ENCODE measurements at places on chromosomes 3 and 15. TPM values are rescaled to one million over a fixed set of nuclear protein-coding genes. Genes with fewer than 3 reads are reported as not detected.

DNA sequence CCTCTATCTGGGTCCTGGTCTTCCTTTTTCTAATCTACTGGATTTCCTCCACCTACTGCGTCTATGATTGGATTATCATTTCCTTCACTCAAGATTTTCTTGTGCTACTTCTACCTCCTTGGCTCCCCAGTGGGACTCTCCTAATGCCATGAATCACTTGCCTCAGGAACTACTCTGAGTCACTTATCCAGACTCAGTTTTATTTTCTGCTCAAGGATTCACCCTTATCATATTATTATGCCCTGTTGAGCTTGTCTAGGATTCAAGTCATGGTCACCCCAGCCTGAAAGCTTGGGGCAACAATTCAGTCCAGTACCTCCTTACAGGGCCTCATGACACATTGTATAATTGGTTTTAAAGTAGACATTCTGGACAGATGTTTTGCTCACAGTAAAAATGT, 968.1 kb downstream of the ROBO1 start:
- no peak for DNase-seq

- no peak for DNase-seq
These were observed 391.1 kb upstream of the MDFIC2 start for GRCh38 chr3:70703305-70704102.

DNA sequence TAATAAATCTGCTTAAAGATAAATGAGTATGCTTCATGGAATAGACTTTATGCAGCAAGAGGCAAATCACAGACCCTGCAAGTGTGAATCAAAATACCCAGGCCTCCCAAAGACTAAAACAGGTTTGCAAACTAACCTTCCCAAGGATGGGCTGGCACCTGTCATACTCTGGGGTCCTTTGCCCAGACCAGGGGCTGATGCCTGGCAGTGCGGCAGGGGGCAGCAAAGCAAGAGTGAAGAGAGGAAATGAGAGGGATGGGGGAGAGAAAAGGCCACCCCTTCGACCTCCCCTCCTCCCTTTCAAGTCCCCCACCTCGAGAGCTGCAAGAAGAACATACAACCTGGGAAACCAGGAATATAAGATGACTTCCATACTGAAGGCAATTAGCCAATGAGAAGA, 31.8 kb downstream of the XXYLT1 start:
- DNase-seq: no peak

IL17RD gene
- total RNA-seq: 29.3 TPM

DNA sequence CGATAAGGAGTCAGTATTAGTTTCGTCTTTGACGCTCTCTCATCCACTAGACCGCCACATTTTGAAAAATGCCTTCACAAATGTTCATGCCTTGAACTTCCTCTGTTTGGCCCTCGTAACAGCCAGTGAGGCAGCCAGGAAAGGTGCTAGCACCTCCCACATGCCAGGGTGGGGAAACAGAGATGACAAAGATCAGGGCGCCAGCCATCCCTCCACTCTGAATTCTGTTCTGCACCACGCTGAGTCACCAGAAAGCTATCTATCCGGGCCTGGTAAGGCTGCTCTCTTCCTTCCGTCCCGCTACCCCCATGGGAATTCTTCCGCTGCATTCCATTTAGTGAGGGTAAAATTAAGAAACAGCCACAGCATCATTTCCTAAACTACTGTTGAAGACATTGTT, 31.3 kb upstream of the BCL2L10 start:
- no peak for DNase-seq

DNA sequence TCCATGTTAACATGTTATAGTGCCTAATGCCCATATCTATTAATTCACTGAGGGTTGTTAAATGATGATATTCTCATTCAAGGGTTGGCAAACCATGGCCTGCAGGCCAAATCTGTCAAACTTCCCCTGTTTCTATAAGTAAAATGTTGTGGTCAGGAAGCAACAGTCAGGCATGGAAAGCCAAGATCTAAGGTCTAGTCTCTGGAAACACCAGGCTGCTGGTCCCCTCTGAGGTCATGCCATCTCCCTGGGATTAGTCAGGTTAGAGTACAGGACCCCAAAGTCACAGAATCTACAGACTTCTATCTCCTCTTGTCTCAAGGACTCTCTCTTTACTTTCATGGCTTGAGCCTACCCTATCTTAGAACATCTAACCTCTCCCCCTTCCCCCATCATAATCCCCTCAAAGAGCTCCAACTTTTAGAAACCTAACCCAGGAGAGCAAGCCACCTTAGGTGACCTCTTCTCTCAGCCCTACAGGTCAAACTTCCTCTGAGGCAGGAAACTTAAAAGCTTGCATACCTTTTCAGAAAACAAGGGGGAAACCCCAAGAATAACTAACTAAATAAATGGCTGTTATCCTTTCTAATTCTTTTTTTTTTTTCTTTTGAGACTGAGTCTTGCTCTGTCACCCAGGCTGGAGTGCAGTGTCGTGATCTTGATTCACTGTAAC, 15.3 kb upstream of the HERC1 start:
- no peak for DNase-seq

DNA sequence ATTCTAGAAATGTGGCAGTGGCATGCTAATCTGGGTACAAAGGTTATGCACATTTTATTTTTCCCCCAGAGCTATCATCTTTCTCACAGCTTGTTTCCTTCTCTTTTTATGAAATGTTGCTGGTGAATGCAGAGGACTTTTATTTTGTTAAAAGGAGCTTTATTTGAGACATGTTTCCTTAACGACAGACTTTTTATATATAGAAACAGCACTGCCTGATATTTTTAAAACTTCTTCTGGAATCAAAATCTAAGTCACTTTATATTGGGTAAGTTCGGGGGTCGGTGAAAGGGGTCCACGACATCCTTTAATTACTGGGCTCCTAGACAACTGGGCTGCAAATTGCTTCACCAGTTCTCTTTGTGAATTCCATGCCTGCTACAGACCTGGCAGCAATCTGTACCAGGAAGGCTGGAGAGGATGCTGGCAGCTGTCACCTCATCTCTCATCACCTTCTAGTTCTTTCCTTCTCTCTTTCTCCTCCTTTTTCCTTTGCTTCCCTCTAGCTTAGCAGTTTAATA, 464.7 kb downstream of the PDCD6IP start:
- peak; percentile 62 for DNase-seq

- DNase-seq: no peak
These were observed 155.1 kb upstream of the TBL1XR1 start for GRCh38 chr3:177352424-177352823.

DNA sequence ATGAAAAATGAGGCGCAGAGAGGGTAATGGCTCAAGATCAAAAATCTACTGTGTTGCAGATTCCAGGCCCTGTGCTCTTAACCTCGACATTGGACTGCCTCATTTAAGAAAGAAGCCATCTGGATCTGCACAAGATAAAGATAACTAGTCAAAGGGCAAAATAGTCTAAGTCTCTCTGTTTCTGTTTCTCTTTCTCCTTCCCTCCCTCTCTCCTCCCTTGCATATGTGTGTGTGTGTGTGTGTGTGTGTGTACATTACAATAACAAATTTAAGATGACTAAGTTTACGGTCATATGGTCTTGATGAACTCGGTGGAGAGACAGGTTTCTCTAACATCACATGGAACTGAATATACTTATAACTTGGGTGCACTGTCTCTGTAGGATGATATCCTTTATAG, 69.2 kb downstream of the MEIS2 start:
- DNase-seq: no peak

DNAH1 gene
- total RNA-seq: 5.0 TPM

DNA sequence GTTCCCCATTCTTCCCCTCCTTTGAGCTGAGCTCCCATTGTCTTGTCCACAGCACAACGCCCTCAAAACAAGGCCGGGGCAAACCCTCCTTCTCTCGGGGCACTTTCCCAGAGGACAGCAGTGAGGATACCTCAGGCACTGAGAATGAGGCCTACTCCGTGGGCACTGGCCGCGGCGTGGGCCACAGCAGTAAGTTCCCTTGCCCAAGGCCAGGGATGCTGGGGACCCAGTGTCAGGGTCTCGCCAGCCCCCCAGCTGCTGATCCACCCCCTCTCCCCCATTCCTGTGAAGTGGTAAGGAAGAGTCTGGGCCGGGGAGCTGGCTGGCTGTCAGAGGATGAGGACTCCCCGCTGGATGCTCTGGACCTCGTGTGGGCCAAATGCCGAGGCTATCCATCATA, 4.2 kb upstream of the OGG1 start:
- no peak for DNase-seq

GRCh38 chr15:63212050-63213004, 22.9 kb downstream of the RAB8B start:
- no peak for DNase-seq

A4GNT gene
- not detected for total RNA-seq

GRCh38 chr3:171420667-171421066, 39.5 kb downstream of the TNIK start:
- no peak for DNase-seq

DNA sequence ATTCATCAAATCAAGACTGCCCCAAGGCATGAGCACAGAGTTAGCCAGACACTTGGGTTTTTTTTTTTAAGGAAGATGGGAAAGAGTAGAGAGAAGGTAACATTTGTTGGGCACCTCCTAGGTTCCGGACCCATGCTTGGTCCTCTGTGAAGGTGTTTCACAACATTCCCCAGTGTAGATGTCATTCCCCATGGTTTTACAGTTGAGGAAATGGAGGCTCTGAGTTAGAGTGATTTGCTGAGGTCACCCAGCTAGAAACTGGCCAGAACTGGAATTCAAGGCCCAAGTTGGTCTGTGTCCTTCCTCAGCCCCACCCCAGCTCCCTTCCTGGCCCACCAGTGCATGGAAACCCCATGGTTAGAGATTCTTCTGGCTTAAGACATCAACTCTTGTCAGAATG, 19.9 kb downstream of the WNT7A start:
- DNase-seq: no peak

DNA sequence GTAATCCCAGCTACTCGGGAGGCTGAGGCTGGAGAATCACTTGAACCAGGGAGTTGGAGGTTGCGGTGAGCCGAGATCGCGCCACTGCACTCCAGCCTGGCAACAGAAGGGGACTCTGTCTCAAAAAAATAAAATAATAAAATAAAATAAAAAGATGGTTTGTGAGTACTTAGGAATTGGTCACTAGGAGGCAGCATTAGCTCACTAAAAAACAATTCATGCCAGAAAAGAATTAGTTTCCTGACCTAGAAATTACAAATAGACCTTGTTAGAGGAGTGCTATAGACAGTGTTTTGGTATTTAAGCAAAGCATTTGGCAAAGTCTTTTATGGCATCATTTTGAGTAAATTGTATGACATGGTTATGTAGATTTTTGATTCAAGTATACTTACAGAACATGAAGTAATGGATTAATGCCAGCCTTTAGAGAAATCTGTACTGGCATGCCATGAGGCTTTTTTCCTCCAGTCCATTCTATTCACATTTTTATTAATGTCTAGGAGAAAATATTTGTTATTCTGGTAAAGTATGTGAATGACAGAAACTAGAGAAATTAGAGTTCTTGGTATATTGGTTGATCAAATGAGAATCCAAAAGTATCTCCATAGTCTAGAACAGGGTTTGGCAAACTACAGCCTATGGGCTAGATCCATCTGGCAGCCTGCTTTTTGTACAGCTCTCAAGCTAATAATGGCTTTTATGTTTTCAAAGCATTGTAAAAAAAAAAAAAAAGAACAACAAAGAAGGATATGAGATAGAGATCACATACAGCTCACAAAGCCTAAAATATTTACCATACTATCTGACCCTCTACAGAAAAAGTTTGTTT, 81.6 kb downstream of the LRRC49 start:
- peak; percentile 18 for DNase-seq

CCR9 gene
- total RNA-seq: not detected

- DNase-seq: no peak
These were observed 357 bp upstream of the MAN2C1 start for GRCh38 chr15:75368689-75369239.

CCDC33 gene
- 0.27 TPM for total RNA-seq

DNA sequence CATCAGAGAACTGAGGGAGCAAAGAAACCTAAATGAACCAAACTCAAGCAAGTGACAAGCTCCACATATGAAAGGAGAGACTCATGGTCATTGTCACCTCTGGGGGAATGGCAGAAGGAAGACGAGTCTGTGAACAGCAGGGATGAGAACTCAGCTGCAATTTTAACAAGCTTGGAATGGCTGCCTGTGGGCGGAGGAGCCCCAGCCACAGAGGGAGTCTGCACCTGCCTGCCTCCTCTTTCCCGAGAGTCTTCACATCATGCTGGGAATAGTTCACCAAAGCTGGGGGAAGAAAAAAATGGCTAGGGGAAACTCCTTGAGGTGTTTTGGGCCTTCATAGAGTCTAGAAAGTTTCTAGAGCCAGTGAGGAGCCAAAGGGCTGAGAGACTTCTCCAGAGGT, 21.3 kb upstream of the BHLHE40 start:
- DNase-seq: no peak

DPPA2 gene
- total RNA-seq: not detected

- DNase-seq: no peak
These were observed 88.7 kb downstream of the SEMA5B start for GRCh38 chr3:122938783-122939425.

SLCO3A1 gene
- 5.2 TPM for total RNA-seq

DNA sequence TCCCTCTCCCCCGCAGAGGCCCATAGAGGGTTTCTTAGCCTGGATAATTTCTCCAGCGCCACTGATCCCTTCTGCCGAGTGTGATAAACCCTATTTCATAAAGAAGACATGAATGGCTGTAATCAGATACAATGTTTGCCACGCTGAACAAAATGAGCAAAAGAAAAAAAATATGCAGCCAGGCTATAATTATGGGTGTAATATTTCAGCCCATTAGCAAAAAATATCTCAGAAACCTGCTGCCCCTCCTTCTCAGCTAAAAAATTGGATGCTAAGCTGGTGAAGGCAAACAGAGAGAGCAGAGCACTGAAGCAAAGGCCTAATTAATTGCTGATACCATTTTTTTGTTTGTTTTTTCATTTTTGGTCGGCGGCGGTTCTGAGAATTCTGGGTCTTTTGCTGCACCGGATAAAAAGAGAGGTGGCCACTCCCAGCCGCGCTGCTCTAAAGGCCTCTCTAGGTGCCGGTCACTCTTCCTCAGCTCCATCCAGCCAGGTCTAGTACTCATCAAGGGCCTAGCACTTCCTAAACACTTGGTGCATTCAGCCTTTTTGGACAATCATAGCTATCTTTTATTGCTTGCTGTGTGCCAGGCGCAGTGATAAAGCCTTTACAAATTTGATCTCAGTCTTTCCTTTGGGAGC, 128.7 kb upstream of the TLE3 start:
- DNase-seq: no peak

CCDC80 gene
- total RNA-seq: 12.8 TPM

DNA sequence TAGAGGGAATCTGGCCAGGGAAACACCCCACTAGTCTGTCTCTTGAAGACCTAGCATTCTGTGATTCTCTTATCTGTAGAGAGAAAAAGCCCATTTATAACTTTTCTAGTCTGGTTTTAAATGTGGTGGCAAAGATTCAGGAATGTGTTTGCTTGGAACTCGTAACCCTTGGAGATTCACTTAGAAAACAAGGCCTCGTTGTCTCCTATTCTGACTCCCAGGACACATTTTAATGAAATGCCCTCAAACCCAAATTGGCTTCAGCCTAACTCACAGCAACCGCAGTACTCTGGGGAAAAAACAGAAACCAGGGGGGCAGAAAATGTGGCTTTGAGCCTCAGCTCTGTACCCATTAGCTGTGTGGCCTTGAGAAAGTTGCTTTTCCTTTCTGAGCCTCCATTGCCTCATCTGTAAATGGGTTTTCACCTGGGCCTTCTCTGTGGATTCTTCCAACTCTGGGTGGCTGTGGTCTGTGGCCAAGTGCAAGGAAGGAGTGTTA, 36.5 kb downstream of the RPLP1 start:
- no peak for DNase-seq

GRCh38 chr15:73996939-73997338, 2.4 kb downstream of the PML start:
- DNase-seq: no peak

All from cerebellum (tissue), 4 donors.